Skeletal muscle tissue (tissue), 5 donors: ENCODE measurements at places on chromosomes 5 and 9. TPM values are rescaled to one million over a fixed set of nuclear protein-coding genes. Genes with fewer than 3 reads are reported as not detected.

Gene TRIO
- 200 TPM for total RNA-seq

Gene SPTLC1
- 73.1 TPM for total RNA-seq

Gene INSL6
- total RNA-seq = not detected

Gene SV2C
- total RNA-seq = under 0.01 TPM

Gene LMNB1
- total RNA-seq = 27.7 TPM
